ENCODE measurements at places on chromosomes 3 and 15. TPM values are rescaled to one million over a fixed set of nuclear protein-coding genes. Genes with fewer than 3 reads are reported as not detected.

The LYZL4 gene
- not detected for polyA plus RNA-seq

DNA sequence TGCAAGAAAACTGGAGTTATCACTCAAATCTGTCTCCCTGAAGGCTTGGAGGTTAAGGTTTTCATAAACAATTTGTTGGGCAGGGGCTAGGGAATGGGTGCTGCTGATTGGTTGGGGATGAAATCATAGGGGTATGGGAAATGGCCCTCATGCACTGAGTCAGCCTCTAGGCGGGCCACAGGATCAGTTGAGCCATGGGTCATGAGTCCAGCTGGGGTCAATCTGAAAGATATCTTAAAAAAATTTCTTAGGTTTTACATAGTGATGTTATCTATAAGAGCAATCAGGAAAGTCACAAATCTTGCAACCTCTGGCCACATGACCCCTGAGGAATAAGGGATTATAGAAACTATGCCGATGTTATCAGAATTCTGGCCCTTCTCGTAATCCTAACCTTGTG lies 491.7 kb downstream of the ZIC1 start:
- no peak for DNase-seq

DNA sequence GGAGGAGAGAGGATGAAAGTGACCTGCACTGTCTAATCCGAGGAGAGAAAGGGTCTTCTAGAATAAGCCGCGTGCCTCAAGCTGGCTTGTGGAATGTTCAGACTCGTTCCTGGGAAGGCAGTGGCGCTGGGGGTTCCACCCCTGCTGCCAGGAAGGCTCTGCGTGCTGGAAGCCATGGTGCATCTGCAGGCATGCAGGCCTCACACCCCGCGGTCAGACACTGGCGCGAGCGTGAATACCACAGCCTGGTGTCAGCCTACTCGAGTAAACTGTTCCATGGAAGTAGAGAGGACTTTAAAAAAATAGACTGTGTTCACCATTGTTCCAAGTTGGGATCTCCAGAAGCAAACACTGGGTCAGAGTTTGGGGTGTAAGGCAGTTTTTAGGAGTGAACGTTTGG lies 25.9 kb upstream of the GABRG3 start:
- no peak for DNase-seq

DNA sequence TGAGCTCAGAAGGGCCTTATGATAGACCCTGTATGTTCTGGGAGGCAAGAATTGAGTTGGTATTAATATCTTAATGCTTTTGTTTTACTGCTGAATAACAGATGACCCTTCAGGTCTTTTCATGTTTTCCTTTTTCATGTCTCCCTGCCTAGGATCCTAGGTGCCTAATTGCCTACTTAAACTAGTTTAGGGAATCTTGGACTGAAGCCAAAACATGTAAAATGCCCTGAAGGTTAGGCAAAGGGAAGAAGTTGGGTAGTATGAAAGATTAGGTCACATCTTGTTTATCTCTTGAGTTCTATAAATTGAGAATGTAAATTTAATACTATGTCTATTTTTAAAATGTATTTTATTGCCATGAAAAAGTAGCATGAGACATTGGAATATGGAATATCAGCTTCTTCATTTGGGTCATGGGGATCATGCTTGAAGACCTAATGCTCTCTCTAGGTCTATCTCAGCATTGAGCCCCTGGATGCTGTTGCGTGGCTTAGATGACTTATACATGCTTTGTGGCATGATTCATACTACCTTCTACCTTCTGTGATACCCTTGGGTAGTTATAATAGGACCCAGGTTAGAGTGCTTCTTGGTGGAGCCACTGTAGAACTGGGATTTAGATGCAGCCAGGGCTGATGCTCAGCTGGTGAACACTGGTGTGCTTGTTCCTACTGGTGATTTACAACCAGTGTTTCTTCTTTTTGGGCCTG lies 26.4 kb downstream of the RBM6 start:
- DNase-seq: no peak

The P2RY1 gene
- polyA plus RNA-seq: 0.07 TPM

DNA sequence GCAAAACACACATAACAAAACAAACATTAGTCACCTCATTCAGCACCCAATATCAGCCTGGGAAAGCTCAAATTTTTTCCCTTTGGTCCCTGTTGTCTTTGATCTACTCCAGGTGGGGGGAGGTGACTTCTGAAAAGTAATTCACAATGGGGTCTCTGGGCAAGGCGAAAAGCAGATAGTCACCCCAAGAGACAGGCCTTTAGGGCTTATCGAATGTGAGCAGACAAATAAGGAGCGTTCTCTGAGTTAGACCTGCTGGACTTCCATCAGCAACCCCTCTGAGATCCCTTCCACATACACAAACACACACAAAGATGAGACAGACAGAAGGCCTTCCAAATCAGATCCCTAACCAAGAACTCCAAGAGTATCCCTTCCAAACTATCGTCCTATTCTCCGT lies 171.0 kb upstream of the SMAD3 start:
- no peak for DNase-seq

All from naive B cell (primary cell).